ENCODE measurements at places on chromosomes 12 and 14.

DNA sequence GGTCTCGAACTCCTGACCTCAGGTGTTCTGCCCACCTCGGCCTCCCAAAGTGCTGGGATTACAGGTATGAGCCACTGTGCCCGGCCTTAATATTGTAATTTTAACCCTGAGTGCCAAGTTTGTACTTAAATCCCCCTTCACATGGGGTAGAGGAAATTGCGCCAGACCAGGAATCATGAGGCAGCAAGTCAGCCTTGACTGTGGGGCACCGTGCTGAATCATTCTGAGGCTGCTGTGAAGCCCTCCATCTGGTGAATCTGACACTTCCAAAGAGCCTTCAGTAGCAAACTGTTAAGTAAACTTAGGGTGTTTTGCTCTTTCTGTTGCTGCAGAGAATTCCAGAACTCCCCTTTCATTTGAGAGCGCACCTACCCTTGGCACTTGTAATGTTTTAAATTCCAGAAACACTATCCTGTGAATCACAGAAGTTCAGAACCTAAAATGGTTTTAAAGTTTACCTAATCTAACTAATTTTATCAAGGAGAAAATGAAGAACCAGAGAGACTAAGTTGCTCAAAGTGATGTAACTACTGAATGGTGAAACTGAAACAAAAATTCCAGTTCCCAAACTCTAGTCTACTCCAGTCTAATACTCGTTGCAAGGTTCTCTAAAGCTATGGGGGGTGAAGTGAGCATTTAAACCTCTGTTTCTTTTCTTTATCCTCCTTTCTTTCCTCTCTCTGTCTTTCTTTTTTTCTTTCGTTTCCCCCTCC is 7.5 kb downstream of the HEBP1 start:
- peak; percentile 93 for DNase-seq

- DNase-seq: no peak
These were observed 1.3 kb downstream of the SLC38A1 start for GRCh38 chr12:46267575-46267824.

DNA sequence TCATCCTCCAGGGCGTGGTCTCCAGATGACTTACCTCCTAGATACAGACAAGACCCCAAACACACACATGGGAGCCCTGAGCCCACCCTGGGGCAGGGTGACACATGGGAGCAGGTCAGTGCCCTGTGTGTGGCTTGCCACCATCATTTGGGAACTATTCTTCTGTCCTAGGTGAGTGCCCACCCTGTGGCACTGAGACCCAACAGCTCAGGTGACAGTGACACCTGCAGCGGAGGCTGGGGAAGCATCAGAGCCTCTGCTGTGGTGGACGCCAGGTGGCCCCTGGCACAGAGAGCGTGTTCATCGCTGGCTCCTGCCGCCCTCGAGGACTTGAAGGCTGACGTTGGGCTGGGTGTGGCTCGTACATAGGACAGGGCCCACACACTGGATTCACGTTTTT is 23.0 kb downstream of the SFSWAP start:
- DNase-seq: no peak

GRCh38 chr12:124759841-124760503 is 103.7 kb downstream of the SCARB1 start:
- no peak for DNase-seq

- DNase-seq: no peak
These were observed at the start of gene MAP1LC3B2 for GRCh38 chr12:116559162-116559935. Gene MAP1LC3B2, plus strand, starts transcription at chr12:116559381. Its CDS starts 16,562 bp downstream, at chr12:116575943.

- DNase-seq: no peak
These were observed 257.3 kb upstream of the LRFN5 start for GRCh38 chr14:41349289-41349910.

- DNase-seq: no peak
These were observed 11.3 kb downstream of the CS start for GRCh38 chr12:56288705-56289387.

- no peak for DNase-seq
These were observed 74.8 kb downstream of the ARL6IP4 start for GRCh38 chr12:123055281-123055766.

GRCh38 chr14:53663709-53664108 is 292.9 kb downstream of the BMP4 start:
- DNase-seq: no peak

DNA sequence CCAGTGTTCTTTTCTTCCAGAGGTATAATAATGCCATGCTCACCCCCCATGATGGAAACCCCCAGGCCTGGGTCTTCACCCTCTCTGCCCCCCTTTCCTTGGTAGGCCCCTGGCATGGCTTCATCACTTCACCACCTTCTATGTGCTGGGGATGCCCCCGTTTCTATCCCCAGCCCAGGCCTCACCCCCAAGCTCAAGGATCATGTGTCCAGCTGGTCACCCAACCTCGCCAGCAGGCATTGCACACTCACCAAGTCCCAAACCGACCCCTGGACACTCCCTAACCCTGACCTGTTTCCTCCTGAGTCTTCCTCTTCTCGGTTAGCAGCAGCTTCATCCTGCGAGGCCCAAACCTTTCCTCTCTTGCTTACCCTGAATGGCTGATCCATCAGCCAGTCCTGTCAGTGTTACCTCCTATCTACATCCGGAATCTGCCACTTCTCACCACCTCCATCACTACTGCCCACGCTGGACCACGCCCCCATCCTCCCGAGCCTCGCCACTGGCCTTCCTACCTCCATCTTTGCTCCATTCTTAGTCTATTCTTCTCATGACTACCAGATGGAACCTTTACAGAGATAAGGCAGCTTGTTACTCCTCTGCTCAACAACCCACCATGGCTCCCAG is 69.0 kb downstream of the MVK start:
- DNase-seq: no peak

DNA sequence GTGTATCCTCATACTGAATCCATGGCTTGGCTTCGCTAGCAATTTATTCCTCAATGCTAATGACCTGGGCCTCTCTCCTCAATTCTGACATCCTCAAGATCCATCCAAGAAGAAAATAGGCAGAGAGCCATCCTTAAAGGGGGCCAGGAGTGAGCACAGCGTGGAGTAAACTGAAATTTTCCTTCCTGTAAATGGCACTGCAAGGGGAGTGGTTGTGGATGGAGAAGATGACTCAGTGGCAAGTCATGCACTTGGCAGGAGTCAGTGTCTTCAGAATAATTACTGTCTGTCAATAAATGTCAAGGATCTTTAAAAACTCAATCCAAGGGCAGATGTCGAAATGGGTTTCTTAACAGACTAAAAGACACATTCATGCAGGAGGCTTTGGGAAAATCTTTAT is 88.0 kb upstream of the TMEM132C start:
- no peak for DNase-seq

- no peak for DNase-seq
These were observed 1057.6 kb downstream of the GALC start for GRCh38 chr14:86935241-86935885.

GRCh38 chr14:70289138-70289537 is 70.3 kb downstream of the COX16 start:
- no peak for DNase-seq

- no peak for DNase-seq
These were observed 514 bp upstream of the LARP4 start for GRCh38 chr12:50400104-50400637.

GRCh38 chr14:68523989-68524725 is 268.7 kb downstream of the ZFP36L1 start:
- DNase-seq: no peak

DNA sequence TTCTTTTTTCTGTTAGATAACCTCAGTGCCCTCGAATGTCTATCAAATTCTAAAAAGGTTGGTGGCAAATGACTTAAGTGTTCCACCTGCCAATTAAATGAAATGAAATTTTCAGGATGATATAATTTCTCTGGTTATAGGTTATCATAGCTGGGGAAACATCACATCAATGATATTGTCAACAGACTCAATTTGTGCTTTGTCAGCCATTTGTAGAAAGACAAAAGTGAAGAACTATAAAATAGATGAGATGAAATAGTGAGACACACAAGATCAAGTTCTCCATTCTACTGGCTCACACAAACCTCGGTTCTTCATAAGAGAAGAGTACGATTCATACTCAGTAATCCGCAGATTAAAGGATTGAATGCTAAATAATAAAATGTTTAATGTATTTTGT is 1443.2 kb upstream of the FLRT2 start:
- DNase-seq: no peak

All from AG04450 (cell line).